ENCODE measurements at places on chromosomes 5 and 9. TPM values are rescaled to one million over a fixed set of nuclear protein-coding genes. Genes with fewer than 3 reads are reported as not detected.

The PDE8B gene
- total RNA-seq: 6.4 TPM

The MAP3K1 gene
- total RNA-seq: 32.1 TPM

The ADAMTS13 gene
- 2.9 TPM for total RNA-seq

The STX17 gene
- total RNA-seq: 19.1 TPM

The IZUMO3 gene
- not detected for total RNA-seq

The CDO1 gene
- 63.2 TPM for total RNA-seq

The CDC37L1 gene
- 20.1 TPM for total RNA-seq

The KIF4B gene
- 0.18 TPM for total RNA-seq

The KCNV2 gene
- total RNA-seq: not detected

The SHISAL2B gene
- total RNA-seq: not detected

The ADAMTSL1 gene
- total RNA-seq: 17.5 TPM

The TRIP13 gene
- total RNA-seq: 7.0 TPM

The PRDM9 gene
- total RNA-seq: not detected

The GTF2H2C gene
- 81.4 TPM for total RNA-seq

The TRAF1 gene
- 3.6 TPM for total RNA-seq

The GLDC gene
- 30.3 TPM for total RNA-seq

The PHF24 gene
- total RNA-seq: 12.0 TPM

The RAB3C gene
- 62.0 TPM for total RNA-seq

The MSANTD3 gene
- total RNA-seq: 30.7 TPM

The INSL4 gene
- total RNA-seq: not detected

The SMC2 gene
- total RNA-seq: 21.7 TPM

The KIAA0825 gene
- 25.2 TPM for total RNA-seq

The SLC27A6 gene
- 2.2 TPM for total RNA-seq

The SREK1IP1 gene
- total RNA-seq: 20.6 TPM

The FOXD4 gene
- total RNA-seq: 1.00 TPM

The RRAGA gene
- total RNA-seq: 44.5 TPM

The STKLD1 gene
- 2.0 TPM for total RNA-seq

The CHSY3 gene
- 6.0 TPM for total RNA-seq

The BARX1 gene
- not detected for total RNA-seq

The MSX2 gene
- total RNA-seq: 6.6 TPM

The TTC23L gene
- 4.1 TPM for total RNA-seq

The PCA3 gene
- total RNA-seq: 1.2 TPM

The GFRA3 gene
- total RNA-seq: 0.09 TPM

The CDH10 gene
- total RNA-seq: 23.2 TPM

The SHOC1 gene
- total RNA-seq: not detected

Data from cerebellum (tissue), 4 donors.